Stimulated activated CD4-positive, alpha-beta T cell treated with anti-CD3 and anti-CD28 coated beads, Interleukin-2, amount 100 ng/mL, for 48 hours (primary cell): ENCODE measurements at places on chromosomes 5 and 9.

DNA sequence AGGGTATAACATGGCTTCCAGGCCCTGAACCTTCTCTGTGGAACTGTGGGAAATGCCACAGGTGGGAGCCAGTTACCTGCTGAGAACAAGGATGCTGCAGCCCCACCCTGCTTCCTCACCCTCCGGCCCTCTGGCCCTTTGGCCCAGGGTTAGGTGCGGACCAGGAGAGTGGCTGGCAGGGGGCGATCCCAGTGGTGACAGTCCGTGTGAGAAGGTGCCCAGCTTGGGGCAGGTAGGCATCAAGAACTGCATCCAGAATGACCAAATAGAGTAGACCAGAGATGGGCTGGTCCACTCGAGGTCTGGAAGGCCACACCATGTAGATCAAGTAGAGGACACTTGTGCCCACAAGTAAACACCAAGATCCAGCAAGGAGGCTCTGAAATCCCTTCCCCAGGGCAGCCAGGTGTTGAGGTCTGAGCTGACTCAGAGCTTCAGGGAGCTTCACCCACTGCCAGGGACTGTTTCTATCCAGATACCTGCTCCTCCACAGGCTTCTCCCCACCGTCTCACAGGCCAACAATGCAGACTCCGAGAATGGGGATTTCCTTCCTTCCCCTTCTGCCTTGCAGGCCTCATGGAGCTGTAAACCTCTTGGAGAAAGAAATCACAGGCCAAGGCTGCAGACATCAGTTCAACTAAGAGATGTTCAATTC, 61.4 kb upstream of the ZSWIM6 start:
- no peak for DNase-seq

DNA sequence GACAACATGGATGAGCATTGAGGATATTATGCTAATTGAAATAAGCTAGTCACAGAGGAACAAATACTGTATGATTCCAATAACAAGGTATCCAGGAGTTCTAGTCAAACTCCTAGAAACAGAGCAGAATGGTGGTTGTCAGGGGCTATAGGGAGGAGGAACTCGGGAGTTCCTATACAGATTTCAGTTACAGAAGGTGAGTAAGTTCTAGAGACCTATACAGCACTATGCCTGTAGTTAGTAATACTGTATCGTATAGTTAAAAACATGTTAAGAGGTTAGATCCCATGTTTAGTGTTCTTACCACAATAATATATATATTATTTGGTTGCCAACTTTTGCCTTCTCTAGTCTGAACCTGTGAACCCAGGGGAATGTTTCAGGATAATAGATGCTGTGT, 7.9 kb upstream of the OXCT1 start:
- no peak for DNase-seq

GRCh38 chr9:77161966-77162365, 15.4 kb upstream of the VPS13A start:
- DNase-seq: no peak

GRCh38 chr9:133254471-133254870, 20.5 kb downstream of the ABO start:
- DNase-seq: no peak

GRCh38 chr5:159897786-159898393, 18.4 kb upstream of the ADRA1B start:
- DNase-seq: no peak

DNA sequence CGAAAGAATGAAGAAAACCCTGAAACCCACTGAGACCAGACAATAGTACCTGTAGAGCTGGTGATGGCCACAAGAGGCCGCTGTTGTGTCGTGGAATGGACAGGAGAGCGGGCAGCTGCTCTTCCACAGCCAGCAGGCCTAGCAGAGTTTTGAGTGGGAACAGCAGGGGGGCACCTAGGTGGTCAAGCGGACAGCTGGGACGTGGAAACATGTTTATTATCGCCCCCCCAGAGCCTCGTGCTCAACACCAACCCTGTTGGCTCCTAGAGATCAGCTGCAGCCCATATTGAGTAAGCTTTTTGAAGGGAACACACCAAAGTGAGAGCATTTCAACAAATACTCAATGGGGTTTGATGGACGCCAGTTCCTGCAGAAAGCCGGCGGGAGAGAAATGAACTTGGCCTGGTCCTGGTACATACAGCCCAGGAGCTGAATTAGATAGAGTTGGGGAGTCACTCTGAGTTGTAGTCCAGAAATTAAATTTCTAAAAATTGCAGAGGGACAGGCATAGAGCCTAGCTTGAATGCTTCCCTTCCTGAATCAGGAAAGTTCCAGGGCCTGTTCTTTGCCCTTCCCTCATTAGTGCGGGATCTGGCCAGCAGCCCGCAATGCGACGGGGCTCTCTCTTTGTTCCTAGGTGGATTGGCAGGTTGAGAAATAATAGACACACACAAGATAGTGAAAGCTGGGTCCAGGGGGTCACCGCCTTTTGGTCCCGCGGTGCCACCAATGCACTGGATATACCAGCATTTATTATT, 33.8 kb downstream of the MFAP3 start:
- DNase-seq: peak; percentile 82

- DNase-seq: no peak
These were observed 2.6 kb downstream of the NR5A1 start for GRCh38 chr9:124504530-124505005.

DNA sequence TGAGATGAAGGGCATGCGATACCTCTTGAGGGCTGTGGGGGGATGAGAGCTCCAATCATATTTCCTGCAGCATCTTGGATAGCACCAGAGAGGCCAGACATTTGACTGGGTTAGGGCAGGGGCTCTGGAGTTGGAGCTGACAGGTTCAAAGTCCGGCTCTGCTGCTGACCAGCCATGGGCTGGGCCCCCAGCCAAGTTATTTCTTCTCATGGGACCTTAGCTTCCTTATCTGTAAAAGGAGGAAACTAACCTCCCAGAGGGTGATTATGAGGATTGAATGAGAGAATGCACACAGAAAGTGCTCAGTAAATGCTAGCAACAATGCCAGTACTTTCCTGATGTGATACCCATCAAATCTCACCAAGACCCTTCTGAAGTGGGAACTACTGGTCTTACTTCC, 65.2 kb upstream of the SLC25A51 start:
- DNase-seq: no peak

GRCh38 chr5:137437774-137438173, 61.4 kb downstream of the SPOCK1 start:
- DNase-seq: no peak
